ENCODE measurements at places on chromosomes 16 and 17.
A peak's percentile ranks its signal among the peaks of the same experiment; 100 is the strongest.

DNA sequence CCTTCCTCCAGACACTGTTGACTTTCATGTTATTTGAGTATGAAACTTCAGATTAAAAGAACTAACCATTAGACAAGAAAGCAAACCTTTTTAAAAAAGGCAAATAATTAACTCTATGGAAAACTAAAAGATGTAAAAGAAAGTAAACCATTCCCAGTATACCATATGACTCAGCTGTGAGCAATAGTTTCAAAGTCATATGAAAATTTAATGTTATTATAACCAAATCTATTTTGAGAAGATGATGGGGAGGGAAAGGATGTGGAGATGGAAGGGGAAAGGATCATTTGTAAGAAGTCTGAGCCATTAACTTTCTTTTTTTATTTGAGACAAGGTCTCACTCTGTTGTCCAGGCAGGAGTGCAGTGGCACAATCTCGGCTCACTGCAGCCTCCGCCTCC, 131.8 kb downstream of the IRX5 start:
- DNase-seq, result no peak

- DNase-seq, result no peak
These were observed 19.5 kb downstream of the LRRC75A start for GRCh38 chr17:16472539-16472938.

DNA sequence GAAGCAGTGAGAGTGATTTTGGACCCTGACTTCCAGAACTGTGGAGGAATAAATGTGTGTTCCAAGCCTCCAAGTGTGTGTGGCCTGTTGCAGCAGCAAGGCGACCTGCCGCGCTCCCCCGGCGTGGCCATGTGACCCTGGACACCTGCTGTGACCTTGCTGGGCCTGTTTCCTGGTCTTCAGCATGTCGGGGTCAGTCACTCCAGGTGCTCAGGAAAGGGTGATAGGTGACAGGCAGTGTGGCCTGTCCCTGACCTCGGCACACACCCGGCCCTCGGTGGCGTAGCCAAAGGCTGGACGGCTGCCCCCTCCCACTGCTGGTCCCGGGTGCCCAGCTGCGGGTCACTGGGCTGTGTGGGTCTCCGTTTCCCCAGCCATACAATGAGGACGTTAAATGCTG, 31.8 kb upstream of the ZNF469 start:
- DNase-seq, result no peak

GRCh38 chr17:27368980-27369379, 75.1 kb downstream of the WSB1 start:
- DNase-seq, result no peak

DNA sequence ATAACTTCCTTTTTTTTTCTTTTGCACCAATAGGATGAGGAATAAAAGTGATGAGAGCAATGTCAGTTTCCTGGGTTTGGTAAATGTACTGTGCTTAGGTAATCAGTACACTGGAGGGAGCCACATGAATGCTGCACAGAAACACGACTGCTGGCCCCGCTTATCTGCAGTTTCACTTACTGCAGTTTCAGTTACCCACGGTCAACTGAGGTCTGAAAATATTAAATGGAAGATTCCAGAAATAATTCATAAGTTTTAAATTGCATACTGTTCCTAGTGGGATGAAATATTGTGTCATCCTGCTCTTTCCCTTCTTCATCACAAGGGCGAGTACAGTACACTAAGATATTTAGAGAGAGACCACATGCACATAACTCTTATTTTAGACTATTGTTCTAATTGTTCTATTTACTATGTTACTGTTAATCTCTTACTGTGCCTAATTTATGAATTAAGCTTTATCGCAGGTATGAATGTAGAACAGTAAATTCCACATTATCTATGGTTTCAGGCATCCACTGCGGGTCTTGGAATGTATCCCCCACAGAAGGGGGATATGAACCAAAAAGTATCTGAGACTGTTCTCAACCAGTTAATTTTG, 6.4 kb upstream of the LGALS3BP start:
- DNase-seq, result peak; percentile 28

GRCh38 chr17:68509141-68510057, 2.8 kb upstream of the PRKAR1A start:
- no peak for DNase-seq

- no peak for DNase-seq
These were observed 60.8 kb downstream of the MSI2 start for GRCh38 chr17:57317079-57317478.

DNA sequence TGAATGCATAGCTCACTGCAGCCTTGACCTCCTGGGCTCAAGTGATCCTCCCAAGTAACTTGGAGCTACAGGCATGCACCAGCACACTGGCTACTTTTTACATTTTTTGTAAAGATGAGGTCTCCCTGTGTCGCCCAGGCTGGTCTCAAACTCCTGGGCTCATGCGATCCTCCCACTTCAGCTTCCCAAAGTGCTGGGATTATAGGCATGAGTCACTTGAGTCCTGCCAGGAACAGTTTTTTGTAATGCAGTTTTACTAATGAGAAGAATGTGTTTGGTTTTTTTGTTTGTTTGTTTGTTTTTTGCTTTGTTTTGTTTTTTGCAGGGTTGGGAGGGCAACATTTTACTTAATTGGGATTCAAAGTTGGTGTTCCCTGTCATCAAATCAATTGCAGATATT, 22.2 kb downstream of the SOST start:
- DNase-seq, result no peak

GRCh38 chr17:59521465-59522126, 43.8 kb upstream of the DHX40 start:
- DNase-seq, result peak; percentile 74

GRCh38 chr17:46141645-46142044, 51.6 kb downstream of the KANSL1 start:
- DNase-seq, result no peak

- no peak for DNase-seq
These were observed 899 bp downstream of the ACE start for GRCh38 chr17:63477480-63478440.

DNA sequence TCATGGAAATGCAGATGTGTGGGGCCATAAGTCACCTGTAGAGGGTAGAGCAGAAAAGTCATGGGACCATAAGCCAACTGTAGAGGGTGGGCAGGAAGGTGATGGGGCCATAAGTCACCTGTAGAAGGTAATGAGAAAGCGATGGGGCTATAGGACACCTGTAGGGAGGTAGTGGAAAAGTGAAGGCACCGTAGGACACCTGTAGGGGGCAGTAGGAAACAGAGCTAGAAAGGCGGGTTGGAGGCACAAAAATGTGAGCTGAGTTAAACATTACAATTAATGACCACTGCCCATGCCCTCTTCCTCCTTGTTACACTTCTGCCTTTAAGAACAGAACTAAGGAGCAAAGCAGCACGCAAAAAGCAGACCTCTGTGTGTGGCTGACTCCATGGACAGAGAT, 150.1 kb downstream of the SHISA6 start:
- no peak for DNase-seq

- DNase-seq, result no peak
These were observed 56.1 kb upstream of the MRTFB start for GRCh38 chr16:14015033-14015432.

DNA sequence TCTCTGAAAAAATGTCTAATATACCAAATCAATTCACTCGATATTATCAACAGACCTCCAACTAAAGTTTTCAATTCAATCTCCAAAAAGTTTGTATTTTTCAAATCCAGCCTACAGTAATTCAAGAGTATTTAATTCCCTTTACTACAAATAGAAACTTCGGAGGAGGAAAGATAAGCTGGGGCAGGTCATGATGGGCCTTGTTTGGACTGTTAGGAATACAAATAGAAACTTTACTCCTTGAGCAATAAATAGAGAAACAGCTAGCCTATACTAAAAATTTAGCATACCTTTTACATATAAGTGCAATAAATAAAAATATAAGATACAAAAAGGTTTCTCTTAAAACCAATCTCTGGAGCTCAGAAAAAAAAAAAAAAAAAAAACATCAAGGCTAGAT, 98.2 kb downstream of the NCOR1 start:
- no peak for DNase-seq

- DNase-seq, result no peak
These were observed 43.2 kb downstream of the TSC2 start for GRCh38 chr16:2090777-2091546.

GRCh38 chr17:53462393-53462811, 360.3 kb upstream of the KIF2B start:
- no peak for DNase-seq

DNA sequence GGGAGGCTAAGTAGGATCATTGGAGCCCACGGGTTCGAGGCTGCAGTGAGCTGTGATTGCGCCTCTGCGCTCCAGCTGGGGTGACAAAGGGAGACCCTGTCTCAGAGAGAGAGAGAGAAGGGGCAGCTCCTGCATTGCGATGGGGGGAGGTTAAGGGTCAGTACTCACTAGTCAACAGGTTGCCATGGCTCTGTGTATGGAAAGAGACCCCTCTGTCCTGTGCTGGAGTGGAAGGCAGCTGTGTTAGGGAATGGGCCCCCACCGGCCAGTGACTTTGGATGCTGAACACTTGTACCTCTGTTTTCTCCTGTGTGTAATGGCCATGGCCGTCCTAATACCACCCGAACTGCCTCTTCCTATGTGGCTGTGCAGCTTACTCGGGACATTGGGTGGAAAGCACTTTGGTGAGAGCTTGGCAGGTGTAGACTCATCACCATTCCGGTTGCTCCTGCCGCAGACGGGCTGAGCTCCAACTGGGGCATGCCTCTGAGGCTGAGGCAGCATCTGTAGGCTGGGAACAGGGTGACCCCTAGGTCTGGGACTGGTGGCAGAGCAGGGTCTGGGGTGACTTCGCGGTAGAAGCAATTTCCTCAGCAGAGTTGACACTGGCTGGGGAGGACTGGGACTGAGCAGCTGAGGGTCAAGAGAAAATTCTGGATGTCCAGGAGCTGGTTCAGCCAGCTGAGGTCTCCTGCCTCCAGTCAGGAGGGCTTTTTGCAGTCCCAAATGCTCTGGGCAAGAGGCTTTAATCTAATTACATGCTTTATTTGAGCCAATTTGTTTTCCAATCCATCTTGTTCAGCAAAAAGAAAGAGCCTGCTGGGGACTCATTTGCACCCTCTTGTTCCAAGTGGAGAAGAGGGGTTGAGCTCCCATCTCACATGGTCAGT, 184.5 kb downstream of the NTN1 start:
- no peak for DNase-seq

- DNase-seq, result no peak
These were observed 6.0 kb upstream of the ARL5C start for GRCh38 chr17:39171933-39172332.

DNA sequence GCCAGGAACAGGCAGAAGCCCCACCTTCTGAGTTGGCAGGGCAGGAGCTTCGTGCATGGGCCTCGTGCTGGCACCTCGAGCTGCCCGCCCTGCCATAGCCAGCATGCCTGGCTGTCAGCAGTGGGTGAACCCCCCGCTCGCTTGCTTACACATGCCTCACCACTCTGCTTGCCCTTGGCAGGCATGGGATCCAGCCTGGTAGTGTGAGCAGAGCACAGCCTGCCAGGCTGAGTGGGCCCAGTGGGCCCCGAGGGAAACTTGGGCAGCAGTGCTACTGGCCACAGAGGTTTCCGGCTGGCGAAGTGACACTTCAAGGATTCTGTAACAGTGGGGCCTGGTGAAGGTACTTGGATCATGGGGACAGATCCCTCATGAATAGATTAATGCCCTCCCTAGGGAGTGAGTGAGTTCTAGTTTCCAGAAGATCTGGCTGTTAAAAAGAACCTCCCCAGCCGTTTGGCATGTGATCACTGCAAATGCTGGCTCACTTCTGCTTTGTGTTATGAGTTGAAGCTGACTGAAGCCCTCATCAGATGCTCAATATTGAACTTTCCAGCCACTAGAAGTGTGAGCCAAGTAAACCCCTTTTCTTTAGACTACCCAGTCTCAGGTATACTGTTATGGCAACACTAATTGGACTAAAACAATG, 114.7 kb downstream of the BCAS3 start:
- no peak for DNase-seq

- no peak for DNase-seq
These were observed 247.5 kb upstream of the ELAC2 start for GRCh38 chr17:13265311-13265710.

DNA sequence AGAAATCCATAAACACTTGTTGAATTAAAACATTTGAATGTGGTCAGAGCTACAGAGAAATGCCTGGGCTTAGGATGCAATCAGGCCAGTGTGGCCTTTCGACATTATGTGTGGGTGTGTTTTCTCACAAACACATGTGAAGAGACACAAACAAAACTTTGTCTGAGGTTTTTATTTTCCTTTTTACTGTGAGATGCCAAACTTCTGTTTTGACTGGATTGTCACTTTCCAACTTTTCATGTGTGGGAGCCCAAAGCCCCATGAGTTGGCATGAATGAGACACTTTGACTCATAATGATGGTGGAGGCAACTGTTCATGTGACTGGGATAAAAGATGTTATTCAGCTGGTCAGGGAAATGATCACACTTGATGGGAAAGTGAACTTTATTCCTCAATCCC, 71.9 kb upstream of the GAS7 start:
- no peak for DNase-seq

DNA sequence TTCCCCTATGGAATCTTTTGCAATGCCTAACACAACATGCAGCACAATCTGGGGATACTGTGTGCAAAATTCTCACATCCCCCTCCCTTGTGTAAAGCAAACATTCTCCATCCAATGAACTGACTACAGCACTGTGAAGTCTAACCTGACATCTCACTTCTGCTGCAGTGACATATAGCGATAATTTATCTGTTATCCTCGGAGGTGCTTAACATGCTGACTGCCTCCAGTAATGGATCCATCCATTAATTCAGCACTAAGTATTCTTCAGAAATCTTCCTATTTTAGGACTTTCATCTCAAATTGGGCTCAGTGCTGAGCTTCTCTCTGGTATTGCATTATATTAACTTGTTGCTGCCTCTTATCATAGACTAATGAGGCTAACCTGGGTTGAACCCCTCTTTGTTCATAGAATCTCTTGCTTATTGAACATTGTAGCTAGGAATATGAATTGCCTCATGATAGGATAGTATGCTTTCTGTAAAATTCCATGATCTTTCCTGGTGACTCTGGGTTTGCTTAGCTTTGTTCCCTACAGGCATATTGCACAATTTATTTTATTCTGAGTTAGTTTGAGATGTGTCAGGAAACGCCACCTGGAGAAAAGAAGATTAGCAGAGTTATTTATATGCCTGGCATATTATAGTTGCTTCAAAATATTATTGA, 187.9 kb downstream of the CNTNAP4 start:
- no peak for DNase-seq

GRCh38 chr17:40450175-40450574, 6.9 kb downstream of the IGFBP4 start:
- DNase-seq, result peak; percentile 57

GRCh38 chr17:60153606-60154390, 4.0 kb downstream of the CA4 start:
- no peak for DNase-seq
